ENCODE measurements at places on chromosomes 4 and X. TPM values are rescaled to one million over a fixed set of nuclear protein-coding genes. Genes with fewer than 3 reads are reported as not detected.

GRCh38 chr4:54227256-54228055, 1.6 kb upstream of the PDGFRA start:
- peak; percentile 65 for DNase-seq

Gene TNIP3
- 1.6 TPM for polyA plus RNA-seq

DNA sequence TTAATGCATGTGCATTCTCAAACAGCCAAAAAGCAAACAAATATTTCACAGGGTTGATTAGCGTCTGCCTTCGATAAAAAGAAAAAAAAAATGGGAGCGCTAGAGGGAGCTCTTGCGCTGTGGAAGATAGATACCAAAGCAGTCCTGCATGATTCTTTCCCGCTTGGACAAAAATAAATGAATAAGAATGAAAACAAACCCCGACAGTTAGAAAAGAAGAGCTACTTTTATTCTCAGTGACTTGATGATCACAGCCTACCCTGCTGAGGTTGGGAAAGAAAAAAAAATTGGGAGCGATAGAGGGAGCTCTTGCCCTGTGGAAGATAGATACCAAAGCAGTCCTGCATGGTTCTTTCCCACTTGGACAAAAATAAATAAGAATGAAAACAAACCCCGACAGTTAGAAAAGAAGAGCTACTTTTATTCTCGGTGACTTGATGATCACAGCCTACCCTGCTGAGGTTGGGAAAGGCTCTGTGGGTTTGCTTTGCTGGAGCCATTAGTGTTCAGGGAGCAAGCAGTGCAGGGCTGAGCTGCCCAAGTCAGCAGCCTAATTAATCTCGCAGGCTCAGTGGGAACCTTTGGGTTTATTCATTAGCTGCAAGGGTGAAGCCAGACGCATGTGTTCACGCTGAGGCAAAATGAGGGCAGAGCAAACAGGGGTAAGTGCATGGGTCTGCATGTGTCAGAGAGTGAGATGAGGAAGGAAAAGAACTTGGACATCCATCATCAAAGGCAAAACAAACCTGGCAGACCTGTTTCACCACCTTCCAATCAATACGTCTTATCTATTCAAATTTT, 249.3 kb upstream of the PRKX start:
- peak; percentile 36 for DNase-seq

Gene GPAT3
- polyA plus RNA-seq, result 24.5 TPM

GRCh38 chr4:151896880-151897279, 136.1 kb upstream of the GATB start:
- DNase-seq, result no peak

- DNase-seq, result no peak
Measured at GRCh38 chrX:37653397-37654085, 32.0 kb upstream of the XK start.

Gene CFAP299
- 0.60 TPM for polyA plus RNA-seq

DNA sequence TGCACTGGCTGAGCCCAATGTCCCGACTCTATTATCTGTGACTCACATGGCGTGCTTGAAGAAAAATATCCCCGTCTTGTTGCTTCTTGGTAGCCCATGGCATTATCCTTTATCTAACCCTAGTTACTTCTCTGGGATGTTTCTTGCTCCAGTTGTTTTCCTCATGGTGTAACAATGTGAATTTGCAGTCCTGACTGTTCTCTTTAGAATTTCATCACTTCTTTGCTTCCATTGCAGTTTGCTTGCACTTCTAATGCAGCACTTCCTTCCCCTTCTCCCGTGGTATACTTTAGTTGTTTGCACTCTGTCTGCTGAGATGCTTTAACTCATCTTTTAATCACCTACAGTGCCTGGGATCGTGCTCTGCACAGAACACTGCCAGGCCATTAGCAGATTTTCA, 126.9 kb downstream of the MAML3 start:
- DNase-seq, result no peak

DNA sequence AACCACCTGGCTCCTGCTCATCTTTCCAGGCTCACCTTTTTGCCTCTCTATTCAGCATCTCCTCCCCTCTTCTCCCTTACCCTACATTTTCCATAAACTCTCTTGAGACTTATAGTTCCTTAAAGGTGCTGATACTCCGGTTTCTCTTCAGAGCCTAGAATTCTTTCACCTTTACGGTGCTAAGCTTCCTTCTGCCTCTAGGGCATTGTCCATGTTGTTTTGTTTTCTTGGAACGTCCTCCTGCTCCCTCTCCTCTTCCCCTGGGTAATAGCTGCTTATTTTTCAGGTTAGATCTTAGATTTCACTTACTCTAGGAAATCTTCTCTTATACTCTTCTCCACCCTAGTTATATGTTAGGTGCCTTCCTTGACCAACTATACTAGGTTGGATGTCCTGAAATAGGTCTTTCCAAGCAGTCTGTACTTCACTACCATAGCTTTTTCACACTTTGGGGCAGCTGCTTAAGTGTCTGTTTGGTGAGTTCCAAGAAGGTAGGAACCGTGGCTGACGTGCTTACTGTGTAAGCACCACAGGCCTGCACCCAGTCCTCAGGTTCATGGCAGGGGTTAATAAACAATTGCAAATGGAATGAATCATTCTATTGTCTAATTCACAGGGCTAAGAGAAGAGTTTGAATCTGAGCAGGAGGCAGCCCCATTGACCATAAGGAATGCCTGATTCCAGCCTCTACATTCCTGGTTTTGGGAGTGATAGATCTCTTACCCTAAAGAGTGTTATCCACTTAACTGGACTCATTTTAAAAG, 227.5 kb downstream of the MGST2 start:
- no peak for DNase-seq

GRCh38 chrX:1231850-1232465, 19.5 kb upstream of the CRLF2 start:
- DNase-seq, result no peak

- no peak for DNase-seq
Measured at GRCh38 chrX:21926116-21926515, 14.4 kb upstream of the SMS start.

Gene CXCL10
- polyA plus RNA-seq, result 3.6 TPM

All from renal pelvis (tissue), 12 donors.